ENCODE measurements at places on chromosomes 7 and 10.

DNA sequence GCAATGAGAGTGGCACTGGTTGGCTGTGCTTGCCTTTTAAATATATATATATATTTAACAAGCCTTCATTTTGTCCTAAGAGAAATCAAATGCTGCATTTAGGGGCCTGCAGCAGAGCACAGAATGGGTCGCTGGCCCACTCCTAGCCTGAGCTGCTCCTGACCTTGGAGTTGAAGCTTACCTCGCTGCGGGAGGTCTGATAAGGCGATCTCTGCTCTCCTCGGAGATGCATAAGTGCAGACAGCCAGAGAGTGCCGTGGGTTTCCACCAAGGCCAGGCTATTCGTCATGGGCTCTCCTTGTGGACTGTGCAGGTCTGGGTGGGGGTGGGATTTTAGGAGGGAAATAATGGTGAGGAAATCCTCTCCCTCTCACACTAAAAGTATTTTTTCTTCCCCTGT is 99.5 kb upstream of the IKZF1 start:
- DNase-seq = no peak

GRCh38 chr10:29725133-29725720 is 90.5 kb upstream of the SVIL start:
- no peak for DNase-seq

DNA sequence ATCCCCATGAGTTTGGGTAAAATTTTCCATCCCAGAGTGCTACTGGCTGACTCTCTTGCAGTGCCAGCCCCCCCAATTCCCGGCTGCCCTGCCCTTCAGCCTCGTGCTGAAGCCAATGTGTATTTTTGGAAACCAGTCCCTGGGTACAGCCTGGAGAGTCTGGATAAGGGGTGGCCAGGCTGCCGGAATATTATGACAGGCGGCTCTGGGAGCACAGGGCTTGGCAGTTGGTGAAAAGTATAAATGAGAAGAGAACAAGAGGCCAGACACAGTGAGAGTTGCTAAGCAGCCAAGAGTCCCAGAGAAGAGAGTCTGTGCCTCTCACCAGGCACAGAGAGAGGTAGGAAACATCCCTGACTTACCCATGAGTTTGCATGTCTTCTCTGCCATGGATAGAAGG is 53.6 kb downstream of the TMEM130 start:
- DNase-seq = no peak

DNA sequence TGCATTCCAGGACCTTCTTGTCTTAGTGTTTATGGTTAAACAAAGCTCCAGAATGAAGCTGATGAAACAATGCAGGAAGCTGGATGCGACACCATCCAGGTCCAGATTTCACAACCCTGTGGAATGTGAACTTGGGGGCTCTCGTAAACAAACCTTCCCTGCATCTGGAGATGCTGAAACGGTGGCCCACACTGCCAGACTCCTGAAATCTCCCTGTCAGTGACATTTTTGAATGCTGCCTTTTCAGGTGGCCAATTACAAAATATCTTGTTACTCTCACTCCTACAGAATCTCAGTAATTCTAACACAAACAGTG is 18.8 kb downstream of the VIPR2 start:
- DNase-seq = no peak

GRCh38 chr10:111707076-111707475 is 476.5 kb downstream of the GPAM start:
- DNase-seq = no peak
